Activated T-helper 9 cell treated with anti-CD3 and anti-CD28 coated beads, Interleukin-2, amount 50 U/mL, for 16 hours (primary cell): ENCODE measurements at places on chromosomes 12 and 14.

DNA sequence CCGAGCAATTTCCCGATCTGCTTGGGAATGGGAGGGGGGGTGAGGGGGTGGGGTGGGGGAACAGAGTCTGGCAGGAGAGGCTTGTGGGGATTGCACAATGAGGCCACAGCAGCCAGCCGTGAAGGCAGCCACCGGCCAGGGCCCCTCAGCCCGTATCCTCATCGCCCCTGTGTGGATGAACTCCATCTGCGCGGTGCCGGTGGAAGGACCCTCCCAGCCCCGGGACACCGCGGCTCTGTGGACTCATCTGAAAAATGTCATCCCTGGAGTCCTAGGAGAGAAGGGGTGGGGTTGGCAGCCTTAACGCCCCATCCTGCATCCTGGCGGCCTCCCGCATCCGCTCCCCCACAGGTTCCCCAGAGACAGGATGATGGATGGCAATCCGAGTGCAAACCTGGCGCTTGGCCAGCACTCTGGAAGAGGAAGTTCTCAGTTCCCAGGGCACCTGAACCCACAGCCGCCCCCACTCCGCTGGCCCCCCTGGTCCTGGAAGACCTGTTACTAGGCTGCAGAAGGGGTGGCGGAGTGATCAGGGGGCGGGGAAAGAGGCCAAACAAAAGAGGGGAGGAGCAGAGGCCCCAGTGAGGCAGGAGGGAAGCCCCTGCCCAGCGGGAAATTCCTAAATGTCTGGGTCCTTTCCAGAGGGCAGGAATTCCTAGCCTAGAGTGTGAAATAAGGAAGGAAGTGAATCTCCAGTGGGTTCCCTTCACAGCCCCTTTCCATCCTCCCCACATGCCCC lies 1.2 kb upstream of the TNFAIP2 start:
- no peak for DNase-seq

DNA sequence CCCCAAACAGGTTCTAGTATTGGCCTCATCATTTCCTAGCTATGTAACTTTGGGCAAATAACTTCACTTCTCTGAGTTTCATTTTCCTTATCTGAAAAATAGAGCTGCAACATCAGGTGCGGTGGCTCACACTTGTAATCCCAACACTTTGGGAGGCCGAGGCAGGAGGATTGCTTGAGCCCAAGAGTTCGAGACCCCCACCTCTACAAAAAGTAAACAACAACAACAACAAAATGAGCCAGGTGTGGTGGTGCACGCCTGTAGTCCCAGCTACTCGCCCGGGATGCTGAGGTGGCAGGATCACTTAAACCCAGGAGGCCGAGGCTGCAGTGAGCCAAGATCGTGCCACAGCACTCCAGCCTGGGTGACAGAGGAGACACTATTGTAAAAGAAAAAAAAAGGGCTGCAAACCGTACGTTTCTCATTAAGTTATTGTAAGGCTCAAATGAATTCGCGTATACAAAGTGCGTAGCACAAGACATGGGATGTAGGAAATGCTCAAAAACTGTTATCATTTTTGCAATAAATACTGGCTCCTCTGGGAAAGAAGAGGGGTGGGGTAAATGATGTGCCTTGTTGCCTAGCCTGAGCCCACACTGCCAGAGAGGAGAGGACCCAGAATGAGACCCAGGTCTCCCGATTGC lies 903 bp downstream of the C12orf76 start:
- DNase-seq: no peak

- no peak for DNase-seq
Observed at GRCh38 chr12:131766382-131767107, 55.7 kb downstream of the SFSWAP start.

DNA sequence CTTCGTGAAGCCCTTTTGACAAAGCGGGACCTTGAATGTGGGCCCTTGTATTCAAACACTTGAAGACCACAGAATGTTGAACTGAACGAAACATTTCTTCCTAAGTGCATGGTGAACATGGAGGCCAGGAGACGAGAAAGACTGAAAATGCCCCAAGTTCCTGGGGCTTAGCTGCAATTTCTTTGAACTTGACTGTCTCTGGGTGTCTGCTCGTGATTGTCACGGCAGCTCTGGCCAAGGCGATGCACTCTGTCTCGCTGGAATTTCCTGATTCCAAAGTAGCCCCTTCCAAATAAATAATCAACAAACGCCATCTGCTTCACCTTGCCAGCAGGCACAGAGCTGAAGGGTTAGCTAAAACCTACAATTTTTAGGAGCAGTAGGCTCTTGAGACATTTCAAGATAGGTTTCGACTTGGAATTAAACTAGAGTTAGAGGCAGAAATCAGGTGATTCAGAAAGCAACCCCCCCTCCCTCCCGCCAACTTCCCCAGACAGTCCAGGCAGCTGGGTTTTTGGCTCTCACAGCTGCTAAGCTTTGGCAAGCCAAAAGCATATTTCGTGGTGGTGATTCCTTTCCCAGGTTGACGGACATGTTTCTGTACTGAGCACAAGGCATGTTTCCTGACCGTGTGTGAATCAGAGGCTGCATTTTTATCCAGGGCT lies 13.5 kb upstream of the IRF2BPL start:
- DNase-seq: no peak

DNA sequence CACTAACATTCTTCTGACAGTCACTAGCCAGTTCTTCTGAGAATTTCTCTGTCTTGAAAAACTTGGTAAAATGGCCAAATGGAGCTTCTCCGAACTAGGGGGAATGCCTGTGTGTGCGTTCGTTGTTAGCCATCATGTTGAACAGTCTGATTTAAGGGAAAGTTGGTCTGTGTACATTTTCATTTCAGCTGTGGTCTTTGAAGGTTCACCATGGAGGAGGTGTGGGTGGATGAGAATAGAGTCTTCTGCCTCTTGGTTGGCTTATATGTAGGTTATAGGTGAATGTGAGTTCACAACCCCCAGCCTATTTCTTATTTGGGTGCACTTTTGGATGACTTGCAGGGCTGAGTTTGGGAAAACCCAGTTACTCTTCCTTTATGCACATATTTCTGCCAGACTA lies 12.9 kb downstream of the ETV6 start:
- DNase-seq: no peak

GRCh38 chr12:41051954-41052353 lies 136.2 kb upstream of the PDZRN4 start:
- DNase-seq: no peak

GRCh38 chr12:92930421-92930820 lies 1.3 kb upstream of the EEA1 start:
- no peak for DNase-seq

DNA sequence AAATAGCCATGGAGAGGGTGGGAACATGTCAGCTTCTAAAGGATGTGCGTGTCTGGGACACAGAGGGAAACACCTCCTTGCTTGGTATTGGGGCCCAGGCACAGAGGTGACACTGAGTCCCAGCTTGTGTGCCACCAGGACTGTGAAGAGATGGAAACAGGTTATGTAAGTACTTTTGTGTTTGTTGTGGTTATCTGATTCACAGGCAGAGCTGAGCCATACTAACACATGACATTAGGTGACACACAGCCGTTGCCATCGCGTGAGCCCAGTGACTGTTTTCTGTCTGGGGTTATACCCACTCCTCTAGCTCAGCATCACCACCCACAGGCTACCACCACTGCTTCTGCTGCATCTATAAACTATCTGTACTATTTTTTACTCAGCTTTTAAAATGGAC lies 12.1 kb upstream of the FLVCR2 start:
- DNase-seq: peak; percentile 77

GRCh38 chr12:71727958-71728357 lies 26.7 kb upstream of the RAB21 start:
- DNase-seq: no peak

DNA sequence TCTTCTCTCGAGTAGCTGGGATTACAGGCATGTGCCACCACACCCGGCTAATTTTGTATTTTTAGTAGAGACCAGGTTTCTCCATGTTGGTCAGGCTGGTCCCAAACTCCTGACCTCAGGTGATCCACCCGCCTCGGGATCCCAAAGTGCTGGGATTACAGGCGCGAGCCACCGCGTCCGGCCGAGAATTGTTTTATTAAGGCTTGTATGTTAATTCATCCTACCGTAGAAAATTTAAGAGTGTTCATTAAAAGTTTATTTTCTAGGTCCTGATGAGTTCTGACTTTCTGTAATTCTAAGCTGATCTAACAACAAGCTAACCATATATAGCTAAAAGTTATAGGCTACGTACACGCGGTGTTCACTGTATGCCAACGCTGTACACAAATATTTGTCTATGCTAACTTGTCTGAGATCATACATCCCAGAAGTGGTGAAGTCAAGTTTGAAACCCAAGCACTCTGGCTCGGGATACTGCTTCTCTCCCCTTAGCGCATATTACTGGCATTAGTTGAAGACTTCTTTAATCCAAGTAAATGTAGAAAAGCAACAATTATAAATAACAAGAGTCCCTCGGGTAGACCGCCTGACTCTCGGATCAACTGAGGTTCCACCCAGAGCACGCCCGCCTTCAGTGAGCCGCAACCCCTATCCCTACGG lies 570 bp upstream of the MRPS35 start:
- DNase-seq: no peak

DNA sequence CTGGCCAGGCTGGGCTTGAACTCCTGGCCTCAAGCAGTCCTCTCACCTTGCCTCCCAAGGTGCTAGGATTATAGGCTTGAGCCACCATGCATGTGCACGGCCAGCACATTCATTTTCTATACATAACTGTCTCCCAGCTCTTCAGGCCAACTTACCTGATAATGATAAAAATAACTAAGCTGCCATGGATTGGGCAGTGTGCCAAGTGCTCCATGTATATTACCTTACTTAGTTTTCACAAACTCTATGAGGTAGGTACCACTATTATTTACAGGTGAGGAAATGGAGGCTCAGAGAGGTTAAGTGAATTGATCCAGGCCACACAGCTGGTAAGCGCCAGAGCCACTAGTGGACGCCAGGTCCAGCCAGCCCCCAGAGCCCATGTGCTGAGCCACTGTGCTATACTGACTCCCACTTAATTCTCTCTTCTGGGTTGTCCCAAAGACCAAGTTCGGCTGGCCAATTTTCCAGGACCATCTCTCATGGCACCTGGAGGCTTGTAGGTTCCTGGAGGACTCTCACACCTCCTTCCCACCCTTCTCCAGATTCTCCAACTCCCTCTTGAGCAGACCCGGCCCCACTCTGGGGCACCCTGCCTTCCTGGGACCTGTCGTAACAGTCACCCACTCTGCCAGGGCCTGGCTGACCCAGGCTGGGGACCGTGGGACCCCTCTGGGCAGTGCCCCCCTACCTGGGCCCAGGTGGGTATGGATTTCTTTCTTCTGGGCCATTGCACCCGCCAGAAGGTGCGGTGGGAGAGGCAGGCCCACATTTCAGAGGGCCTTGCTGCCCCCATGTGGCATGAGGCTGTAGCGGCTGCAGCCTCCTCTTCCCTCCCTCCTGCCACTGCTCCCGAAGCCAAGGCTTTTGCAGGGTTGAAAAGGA lies 30.2 kb upstream of the CIPC start:
- DNase-seq: peak; percentile 33

- no peak for DNase-seq
Observed at GRCh38 chr12:108194585-108194984, 65.5 kb downstream of the WSCD2 start.

- no peak for DNase-seq
Observed at GRCh38 chr12:131092901-131093603, 139.3 kb downstream of the ADGRD1 start.

- no peak for DNase-seq
Observed at GRCh38 chr14:38777401-38777800, 325.6 kb downstream of the SEC23A start.

GRCh38 chr12:52975204-52975603 lies 26.3 kb downstream of the KRT18 start:
- no peak for DNase-seq

DNA sequence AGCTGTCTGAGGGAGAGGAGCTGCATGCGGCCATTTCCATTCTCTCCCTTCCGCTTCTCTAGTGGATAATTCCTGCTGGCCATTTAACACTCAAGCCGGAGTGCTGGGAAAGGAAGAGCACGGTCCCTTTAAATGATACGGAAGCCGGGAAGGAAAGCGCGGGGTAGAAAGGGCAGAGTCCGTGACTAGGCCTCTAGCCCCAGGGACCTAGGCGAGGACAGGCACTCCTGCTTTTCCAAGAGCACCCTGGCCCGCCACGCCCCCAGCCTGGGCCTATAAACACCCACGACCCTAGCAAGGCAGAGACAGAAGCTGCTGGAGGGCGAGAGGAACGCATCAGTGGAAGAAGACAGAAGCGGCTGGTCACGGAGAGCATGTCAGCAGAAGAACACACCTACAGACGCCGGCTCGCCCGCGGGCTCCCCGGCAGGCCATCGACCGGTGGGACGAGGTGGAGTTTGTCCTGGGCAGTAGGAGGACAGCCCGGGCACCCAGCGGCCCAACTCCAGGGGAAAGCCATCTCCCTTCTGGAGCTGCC lies 1206.6 kb upstream of the TMEM132C start:
- DNase-seq: no peak

DNA sequence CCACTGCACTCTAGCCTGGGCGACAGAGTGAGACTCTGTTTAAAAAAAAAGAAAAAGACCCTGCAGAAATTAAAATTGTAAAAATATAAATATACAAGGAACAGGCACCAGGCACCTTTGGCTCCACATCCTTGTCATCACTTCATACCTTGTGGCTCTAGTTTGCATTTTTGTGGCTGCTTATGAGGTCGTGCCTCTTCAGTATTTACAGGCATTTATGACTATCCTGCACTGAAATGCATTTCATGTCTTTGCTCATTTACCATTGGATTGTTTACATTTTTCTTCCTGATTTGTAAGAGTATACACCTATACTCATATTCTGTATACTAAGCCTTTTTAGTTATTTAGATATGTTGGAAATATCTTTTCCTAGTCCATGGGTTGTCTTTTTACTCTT lies 20.1 kb downstream of the BICD1 start:
- no peak for DNase-seq

DNA sequence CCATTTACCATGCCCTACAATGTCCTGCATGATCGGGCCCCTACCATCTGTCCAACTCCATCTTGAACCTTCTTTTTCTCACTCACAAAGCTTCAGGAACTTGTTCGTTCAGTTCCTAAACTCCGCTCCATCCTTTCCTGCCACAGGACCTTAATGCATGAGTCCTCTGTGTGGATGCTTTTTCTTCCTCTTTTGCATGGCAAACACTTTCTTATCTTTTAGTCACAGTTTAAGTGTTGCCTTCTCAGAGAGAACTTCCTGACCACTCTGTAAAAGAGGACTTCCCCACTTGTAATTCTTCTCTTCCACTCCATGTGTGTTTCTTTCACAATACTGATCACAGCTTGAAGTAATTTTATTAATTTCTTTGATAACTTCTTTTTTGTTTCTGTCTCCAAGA lies 54.4 kb upstream of the ETV6 start:
- DNase-seq: no peak

- no peak for DNase-seq
Observed at GRCh38 chr14:101960225-101960624, 4.1 kb upstream of the DYNC1H1 start.

DNA sequence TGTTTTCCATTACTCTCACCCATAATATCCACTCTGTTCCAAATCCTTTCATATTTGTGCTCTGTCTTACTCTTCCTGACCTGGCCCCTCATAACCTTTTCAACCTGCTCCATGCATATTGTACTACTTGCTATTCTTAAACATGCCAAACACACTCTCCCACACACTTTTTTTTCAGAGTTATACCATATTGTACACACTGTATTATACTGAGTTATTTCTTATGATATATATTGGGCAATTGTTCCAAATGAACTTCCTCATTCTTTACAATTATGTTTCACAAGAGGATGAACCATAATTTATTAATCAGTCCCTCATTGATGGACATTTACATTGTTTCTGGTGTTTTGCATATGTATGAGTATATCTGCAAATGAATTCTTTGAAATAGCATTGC lies 18.5 kb downstream of the ATL1 start:
- no peak for DNase-seq

GRCh38 chr12:104459368-104459909 lies 2.7 kb downstream of the CHST11 start:
- DNase-seq: no peak

- DNase-seq: no peak
Observed at GRCh38 chr14:60106339-60106738, 14.6 kb downstream of the PCNX4 start.
